H4 (cell line): ENCODE measurements at places on chromosomes 4 and X. TPM values are rescaled to one million over a fixed set of nuclear protein-coding genes. Genes with fewer than 3 reads are reported as not detected.

CXCL9 gene
- not detected in 2 replicates for total RNA-seq

CFAP99 gene
- total RNA-seq: not detected in 2 replicates

HS3ST1 gene
- total RNA-seq: 0.35 and 0.45 TPM in 2 replicates

SMIM10L2A gene
- total RNA-seq: 0.04 and 0.25 TPM in 2 replicates

FABP2 gene
- total RNA-seq: not detected in 2 replicates

IL2 gene
- not detected in 2 replicates for total RNA-seq

PCDH18 gene
- 78.9 and 106 TPM in 2 replicates for total RNA-seq

SPANXB1 gene
- total RNA-seq: 2.2 and 4.1 TPM in 2 replicates

XAGE1B gene
- total RNA-seq: not detected in 2 replicates

TBC1D9 gene
- 11.8 and 12.9 TPM in 2 replicates for total RNA-seq

GPR143 gene
- not detected in 2 replicates for total RNA-seq

SPANXC gene
- 4.1 and 5.3 TPM in 2 replicates for total RNA-seq

ADGRG2 gene
- 0.58 and 1.2 TPM in 2 replicates for total RNA-seq

STAP1 gene
- not detected in 2 replicates for total RNA-seq

AMBN gene
- 0.19 TPM in 1 of 2 replicates, not detected in the other for total RNA-seq

ALAS2 gene
- total RNA-seq: not detected in 2 replicates

JAKMIP1 gene
- total RNA-seq: 0.21 and 0.64 TPM in 2 replicates

MID2 gene
- total RNA-seq: 13.4 and 14.2 TPM in 2 replicates

PNCK gene
- total RNA-seq: 0.70 and 4.4 TPM in 2 replicates

PLXNB3 gene
- total RNA-seq: 0.60 and 1.6 TPM in 2 replicates

TMPRSS11D gene
- total RNA-seq: 0.04 TPM in 1 of 2 replicates, not detected in the other

CCDC110 gene
- total RNA-seq: 0.12 TPM in 1 of 2 replicates, not detected in the other

SORCS2 gene
- total RNA-seq: 0.02 and 0.08 TPM in 2 replicates

DSPP gene
- total RNA-seq: not detected in 2 replicates

PTPN13 gene
- total RNA-seq: 34.2 and 45.6 TPM in 2 replicates

FTSJ1 gene
- 70.7 and 85.9 TPM in 2 replicates for total RNA-seq

SMR3B gene
- total RNA-seq: not detected in 2 replicates

GPR50 gene
- not detected in 2 replicates for total RNA-seq

SLC7A11 gene
- total RNA-seq: 135 and 181 TPM in 2 replicates

MAGEB4 gene
- not detected in 2 replicates for total RNA-seq

C4orf36 gene
- 1.2 and 4.9 TPM in 2 replicates for total RNA-seq

DRP2 gene
- 0.14 TPM in 1 of 2 replicates, not detected in the other for total RNA-seq

LIN54 gene
- total RNA-seq: 13.9 and 15.4 TPM in 2 replicates

BEX1 gene
- 53.5 and 61.2 TPM in 2 replicates for total RNA-seq

HOPX gene
- total RNA-seq: not detected in 2 replicates

EPGN gene
- total RNA-seq: 1.4 and 1.7 TPM in 2 replicates

TLL1 gene
- total RNA-seq: 0.14 and 0.93 TPM in 2 replicates

GAGE12H gene
- total RNA-seq: not detected in 2 replicates

FGF5 gene
- total RNA-seq: 0.76 and 1.3 TPM in 2 replicates

CABS1 gene
- total RNA-seq: not detected in 2 replicates

DCLK2 gene
- 4.5 and 6.5 TPM in 2 replicates for total RNA-seq

FMR1 gene
- 17.9 and 26.3 TPM in 2 replicates for total RNA-seq

QRFPR gene
- 0.78 and 0.91 TPM in 2 replicates for total RNA-seq

CXCL11 gene
- not detected in 2 replicates for total RNA-seq

TCEAL6 gene
- not detected in 2 replicates for total RNA-seq

STEEP1 gene
- 49.7 and 62.8 TPM in 2 replicates for total RNA-seq

TBC1D19 gene
- total RNA-seq: 15.4 and 16.6 TPM in 2 replicates

CACNA1F gene
- total RNA-seq: not detected in 2 replicates

UGT2B10 gene
- not detected in 2 replicates for total RNA-seq

NOX1 gene
- total RNA-seq: not detected in 2 replicates
